ENCODE measurements at places on chromosomes 12 and 14.

GRCh38 chr14:95137164-95137803 is 20.0 kb downstream of the DICER1 start:
- DNase-seq: no peak

DNA sequence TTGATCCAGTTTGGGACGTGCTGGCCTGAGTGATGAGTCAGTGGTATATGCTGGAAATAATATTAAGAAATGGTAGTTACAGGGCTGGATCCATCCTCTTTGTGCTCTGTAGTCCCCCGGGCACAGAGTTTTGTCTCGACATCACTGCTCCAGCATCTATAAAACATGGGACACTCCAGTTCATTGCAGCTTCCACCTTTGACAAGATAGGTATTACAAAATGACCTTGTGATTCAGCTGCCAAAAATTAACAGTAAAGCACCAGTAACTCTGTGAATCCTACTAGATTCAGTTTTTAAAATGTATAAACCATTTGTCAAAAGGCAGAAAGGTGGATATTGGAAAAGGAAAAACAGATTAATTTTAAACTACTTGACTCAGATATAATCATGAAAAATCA is 14.6 kb upstream of the GNG2 start:
- DNase-seq: no peak

DNA sequence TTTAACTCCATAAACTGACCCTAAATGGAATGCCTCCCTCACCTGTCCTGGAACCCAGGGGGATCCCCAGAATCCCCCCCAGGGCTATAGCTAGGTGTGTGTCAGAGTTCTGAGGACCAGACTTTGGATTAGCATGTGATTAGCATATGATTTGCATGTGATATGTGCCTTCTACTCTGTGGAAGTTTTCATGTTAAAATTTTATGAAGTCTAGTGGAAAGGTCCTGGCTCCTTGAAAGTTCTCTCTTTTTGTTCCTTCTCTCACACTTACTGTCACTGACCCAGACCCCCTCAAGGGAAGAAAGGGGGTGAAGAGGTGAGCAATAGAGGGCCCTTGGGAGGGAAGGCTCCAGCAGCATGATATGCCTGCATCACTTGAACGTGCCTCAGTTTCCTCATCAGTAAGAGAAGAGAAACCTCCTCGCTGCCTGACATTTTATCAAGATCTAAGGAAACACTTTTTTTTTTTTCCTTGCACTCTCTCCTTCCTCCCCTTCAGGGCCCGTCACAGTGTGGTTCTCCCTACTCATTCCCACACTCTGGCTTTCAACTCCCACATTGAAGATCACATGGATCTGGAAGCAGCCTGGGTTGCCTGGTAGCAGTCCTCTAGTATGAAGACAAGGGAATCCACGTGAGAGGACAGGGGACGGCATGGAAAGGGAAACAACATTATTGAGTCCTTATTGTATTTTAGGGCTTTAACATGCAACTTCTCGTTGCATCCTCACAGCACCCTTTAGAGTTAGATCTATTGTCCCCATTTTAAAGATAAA is 3.3 kb upstream of the C1QL4 start:
- no peak for DNase-seq

DNA sequence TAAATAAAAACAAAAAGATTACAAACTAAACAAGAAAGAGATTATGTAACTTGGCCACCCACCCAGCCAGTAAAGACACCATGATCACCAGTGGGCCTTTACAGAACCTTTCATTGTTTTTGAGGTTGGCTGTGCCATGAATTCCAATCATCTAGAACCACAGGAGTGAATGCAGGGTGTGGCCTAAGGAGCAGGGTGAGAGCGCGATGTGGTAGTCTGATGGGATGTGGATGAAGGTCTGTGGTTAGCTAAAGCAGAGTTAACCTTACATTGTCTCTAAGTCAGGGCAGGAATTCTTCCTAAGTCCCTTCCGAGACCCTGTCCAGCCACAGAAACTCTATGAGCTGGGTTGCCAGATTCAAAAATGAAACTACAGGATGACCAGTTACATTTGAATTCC is 54.0 kb upstream of the CDKN3 start:
- DNase-seq: no peak

- DNase-seq: no peak
These were observed 90.3 kb upstream of the EEA1 start for GRCh38 chr12:93019212-93019927.

DNA sequence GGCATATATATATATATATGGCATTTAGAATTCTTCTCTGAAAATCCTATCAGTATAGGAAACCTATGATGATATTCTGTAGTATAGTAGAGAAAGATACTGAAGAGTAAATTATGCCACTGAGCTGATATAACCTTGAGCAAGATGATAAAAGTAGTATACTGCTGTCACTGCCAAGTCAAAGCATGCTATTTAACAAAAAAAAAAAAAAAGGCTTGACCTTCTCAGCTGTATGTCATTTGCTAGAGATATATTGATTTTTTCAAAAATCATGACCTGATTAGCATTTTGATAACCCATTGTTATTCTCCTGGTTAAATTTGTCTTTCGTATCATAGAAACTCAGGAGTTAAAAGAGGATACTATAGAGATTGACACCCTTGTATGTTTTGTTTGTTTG is 299.4 kb downstream of the ADAMTS20 start:
- DNase-seq: no peak

DNA sequence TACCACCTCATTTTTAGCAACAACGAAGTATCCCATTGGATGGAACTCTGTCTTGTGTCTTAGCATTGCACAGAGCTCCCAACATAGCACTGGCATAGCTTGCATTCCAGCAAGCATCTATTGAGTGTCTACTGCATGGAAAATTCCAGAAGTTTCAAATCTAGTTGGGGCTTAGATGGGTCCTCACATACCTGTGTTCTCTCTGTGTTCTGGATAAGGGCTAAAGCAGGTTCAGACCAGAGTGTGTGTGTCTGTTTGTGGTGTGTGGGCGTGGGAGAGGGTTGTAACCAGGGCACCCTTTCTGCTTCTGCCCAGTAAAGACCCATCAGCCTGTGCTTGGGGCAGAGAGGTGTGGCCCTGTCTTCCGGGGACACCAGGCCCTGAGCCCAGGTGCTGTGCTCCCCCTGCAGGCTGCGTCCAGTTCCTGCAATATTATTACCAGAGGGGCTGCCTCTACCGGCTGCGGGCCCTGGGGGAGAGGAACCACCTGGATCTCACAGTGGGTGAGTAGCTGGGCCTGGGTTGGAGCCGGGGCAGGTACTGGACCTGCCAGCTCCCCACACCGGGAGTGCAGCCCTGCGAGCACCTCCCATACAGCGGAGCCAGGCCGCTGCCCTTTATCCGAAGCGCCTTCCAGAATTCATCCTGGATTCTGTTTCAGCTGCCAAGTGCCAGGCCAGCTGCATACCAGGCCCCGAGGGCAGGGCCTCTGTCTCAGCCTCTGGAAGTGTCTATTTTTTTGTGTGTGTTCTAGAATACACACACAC is 20.3 kb downstream of the RHOF start:
- peak; percentile 82 for DNase-seq

- no peak for DNase-seq
These were observed 1599.6 kb upstream of the TMEM132C start for GRCh38 chr12:126667339-126667738.

GRCh38 chr12:29220632-29221336 is 71.7 kb downstream of the FAR2 start:
- DNase-seq: no peak

DNA sequence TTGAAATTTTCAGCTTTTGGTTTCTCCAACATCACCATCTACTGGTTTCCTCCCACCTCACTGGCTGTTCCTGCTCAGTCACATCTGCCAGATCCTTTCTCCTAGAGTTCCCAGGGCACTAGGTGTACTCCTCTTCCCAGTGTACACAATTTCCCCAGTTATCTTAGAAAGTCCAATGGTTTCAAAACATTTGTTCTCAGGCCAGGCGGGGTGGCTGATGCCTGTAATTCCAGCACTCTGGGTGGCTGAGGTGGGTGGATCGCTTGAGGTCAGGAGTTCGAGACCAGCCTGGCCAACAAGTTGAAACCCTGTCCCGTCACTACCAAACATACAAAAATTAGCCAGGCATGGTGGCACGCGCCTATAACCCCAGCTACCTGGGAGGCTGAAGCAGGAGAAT is 60.7 kb downstream of the SPPL3 start:
- no peak for DNase-seq

GRCh38 chr12:97960225-97960624 is 497.6 kb downstream of the RMST start:
- DNase-seq: no peak

DNA sequence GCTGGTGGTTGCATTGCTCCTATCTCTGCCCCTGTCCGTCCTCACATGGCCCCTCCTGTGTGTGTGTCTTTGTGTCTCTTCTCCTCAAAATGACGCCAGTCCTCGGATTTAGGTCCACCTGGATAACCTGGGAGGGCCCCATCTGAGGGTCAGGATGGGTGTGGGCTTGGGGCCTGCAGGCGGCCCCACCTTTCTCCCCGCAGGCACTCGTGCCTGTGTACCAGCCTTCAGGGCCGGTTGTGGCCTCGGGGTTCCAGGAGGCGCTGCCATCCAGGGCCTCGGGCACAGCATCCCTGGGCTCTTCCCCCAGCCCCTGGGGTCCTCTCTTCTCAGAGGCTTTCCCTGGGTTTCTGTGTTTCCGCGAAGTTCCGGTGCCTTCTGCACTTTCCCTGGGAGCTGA is 54.7 kb downstream of the LRCOL1 start:
- DNase-seq: no peak

DNA sequence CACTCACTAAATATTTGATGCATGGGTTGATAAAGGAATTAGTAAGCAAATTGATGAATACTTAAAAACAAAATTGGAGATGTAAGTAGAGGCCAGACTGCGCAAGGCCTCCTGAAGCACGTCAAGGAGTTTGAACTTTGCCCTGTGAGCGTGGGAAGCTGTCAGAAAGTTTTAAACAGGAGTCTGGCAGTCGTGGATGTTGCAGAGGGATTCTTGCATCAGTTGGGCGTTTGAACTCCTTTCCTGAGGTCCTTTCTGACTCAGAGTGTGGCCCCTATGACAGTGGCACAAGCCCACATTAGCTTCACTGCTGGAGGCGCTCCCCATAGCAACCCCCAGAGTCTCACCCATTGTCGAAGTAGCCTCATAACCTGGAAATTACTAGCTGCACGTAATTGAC is 17.9 kb upstream of the IL22 start:
- DNase-seq: no peak

- DNase-seq: no peak
These were observed 165.9 kb upstream of the OTX2 start for GRCh38 chr14:56976211-56976610.

DNA sequence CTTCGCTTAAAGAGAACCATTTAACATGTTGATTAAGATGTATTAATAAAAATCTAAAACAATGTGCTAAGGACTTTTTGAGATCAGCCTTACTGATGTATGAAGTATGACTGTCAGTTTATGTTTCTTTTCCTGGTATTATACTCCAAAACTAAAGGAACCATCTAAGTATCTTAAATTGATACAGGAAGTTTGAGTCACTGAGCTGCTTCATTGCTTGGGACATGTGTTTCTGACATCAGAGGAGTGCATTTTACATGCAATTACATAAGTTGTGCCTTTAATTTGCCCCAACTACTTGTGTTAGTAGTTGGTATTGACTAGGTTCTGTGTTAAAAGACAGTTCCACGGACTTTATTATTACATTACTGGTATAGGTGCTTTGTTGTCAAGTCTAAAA is 50.9 kb downstream of the PROX2 start:
- no peak for DNase-seq

- DNase-seq: no peak
These were observed 19.4 kb downstream of the UTP20 start for GRCh38 chr12:101299346-101299745.

GRCh38 chr12:80233926-80234325 is 134.6 kb downstream of the OTOGL start:
- no peak for DNase-seq

DNA sequence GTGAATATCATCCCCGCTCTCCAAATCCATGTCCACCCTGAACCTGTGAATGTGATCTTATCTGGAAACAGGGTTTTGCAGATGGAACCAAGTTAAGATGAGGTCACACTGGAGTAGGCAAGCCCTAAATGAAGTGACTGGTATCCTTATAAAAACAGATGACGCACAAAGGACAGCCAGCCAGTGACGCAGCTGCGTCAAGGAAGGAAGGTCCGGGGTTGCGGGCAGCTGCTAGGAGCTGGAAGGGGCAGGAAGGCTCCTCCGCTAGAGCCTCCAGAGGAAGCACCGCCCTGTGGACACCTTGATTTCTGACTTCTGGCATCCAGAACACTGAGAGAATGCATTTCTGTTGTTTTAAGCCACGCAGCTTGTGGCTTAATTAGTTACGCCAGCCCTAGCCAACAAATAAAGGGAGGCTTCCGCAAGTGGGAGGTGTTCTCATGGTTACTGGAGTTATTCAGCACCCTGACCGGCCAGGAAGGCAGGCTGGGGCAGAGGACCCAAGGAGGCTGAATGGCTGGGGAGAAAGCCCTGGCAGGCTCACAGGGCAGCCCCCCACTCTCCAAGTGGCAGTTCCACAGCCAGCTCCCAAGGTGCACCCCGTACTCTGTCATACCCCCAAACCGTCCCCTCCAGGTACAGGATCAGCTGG is 127.6 kb upstream of the NCOR2 start:
- no peak for DNase-seq

- DNase-seq: no peak
These were observed 32.7 kb downstream of the RTRAF start for GRCh38 chr14:52021957-52022600.

- DNase-seq: no peak
These were observed 474.7 kb downstream of the SLC16A7 start for GRCh38 chr12:60070552-60070951.

GRCh38 chr12:31773223-31773750 is 44.5 kb upstream of the AMN1 start:
- no peak for DNase-seq

DNA sequence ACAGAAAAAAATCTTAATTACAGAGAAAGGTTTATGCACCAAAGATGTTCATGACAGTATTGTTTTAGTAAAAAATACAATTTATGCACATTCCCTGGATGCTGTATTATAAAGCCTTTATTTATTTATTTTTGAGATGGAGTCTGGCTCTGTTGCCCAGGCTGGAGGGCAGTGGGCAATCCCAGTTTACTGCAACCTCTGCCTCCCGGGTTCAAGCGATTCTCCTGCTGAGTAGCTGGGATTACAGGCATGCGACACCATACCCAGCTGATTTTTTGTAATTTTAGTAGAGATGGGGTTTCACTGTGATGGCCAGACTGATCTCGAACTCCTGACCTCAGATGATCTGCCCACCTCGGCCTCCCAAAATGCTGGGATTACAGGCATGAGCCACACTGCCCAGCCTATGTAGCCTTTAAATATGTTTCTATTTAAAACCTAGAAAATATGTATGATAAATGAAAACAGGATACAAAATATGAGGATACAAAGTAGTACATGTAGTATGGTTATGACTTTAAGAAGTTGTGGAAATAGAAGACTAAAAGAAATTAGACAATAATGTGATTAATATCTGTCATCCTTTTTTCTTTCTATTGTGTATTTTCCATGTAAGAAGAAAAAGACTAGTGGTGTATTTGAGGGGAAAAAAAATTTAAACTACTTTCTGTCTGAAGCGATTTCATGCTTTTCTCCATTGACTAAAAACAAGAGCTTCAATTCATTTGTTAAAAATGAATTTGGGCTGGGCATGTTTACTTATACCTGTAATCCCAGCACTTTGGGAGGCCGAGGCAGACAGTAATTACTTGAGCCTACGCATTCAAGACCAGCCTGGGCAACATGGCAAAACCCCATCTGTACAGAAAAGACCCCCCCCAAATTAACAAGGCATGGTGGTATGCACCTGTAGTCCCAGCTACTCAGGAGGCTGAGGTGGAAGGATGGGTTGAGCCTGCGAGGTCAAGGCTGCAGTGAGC is 13.1 kb downstream of the ATF1 start:
- DNase-seq: no peak

Data from activated naive CD8-positive, alpha-beta T cell treated with anti-CD3 and anti-CD28 coated beads, Interleukin-2, amount 50 U/mL, for 24 hours (primary cell).